GM13977 (cell line): ENCODE measurements at places on chromosomes 16 and 17.

DNA sequence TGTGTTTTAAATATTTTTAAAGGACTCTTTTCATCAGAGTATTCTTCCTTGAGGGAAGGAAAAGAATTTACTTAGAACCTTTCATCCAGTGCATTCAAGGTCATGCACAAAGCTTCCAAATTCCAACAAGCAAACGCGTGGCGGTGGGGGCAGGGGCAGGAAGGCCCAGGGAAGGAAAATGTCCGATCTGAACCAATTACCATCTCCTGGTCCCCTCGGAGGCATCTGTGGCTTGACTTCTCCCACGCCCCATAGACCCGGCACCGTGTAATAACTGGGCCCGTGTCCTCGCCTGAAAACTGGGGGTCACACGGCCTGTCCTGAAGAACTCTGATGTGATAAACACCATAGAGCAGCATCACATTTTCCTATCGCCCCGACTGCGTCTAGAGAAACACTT lies 18.3 kb downstream of the MEAK7 start:
- DNase-seq: no peak

GRCh38 chr17:41452281-41452680 lies 11.5 kb upstream of the KRT38 start:
- DNase-seq: no peak

- no peak for DNase-seq
These were observed 49.1 kb downstream of the GRB2 start for GRCh38 chr17:75356260-75356937.

DNA sequence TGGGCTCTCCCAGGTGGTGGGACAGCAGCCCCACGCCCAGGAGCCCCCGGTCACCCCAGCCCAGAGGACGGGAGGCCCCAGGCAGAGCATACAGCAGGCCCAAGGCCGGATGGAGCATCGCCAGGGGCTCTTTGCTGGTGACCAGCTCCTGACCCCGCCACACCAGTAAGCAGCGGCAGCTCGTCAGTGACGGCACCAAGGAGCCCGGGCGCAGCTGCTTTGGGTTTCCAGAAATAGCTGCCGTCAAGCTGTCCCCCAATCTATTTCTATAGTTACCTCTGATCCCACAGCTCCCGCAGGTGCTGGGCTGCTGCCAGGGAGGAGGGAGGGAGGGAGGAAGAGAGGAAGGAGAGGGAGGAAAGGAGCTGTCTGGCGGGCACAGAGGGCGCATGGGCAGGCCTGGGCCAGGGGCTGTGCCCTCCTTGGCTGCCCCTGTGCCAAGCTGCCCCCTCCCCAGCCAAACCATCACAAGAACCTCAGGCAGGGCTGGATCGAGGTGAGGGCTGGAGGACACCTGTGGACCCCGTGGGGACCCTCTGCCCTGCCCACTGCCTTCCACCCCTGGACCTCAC lies 10.8 kb upstream of the RASD1 start:
- no peak for DNase-seq

DNA sequence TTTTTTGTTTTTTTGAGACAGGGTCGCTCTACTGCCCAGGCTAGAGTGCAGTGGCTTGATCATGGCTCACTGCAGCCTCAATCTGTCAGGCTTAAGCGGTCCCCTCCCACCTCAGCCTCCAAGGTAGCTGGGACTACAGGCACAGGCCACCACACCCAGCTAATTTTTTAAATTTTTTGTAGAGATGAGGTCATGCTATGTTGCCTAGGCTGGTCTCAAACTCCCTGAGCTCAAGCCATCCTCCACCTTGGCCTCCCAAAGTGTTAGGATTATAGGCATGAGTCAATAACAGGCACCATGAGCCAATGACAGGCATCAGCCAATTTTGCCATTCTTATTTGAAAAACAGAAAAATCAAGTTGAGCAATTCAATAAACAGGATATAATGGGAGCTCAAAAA lies 125.0 kb downstream of the SPAG9 start:
- no peak for DNase-seq

DNA sequence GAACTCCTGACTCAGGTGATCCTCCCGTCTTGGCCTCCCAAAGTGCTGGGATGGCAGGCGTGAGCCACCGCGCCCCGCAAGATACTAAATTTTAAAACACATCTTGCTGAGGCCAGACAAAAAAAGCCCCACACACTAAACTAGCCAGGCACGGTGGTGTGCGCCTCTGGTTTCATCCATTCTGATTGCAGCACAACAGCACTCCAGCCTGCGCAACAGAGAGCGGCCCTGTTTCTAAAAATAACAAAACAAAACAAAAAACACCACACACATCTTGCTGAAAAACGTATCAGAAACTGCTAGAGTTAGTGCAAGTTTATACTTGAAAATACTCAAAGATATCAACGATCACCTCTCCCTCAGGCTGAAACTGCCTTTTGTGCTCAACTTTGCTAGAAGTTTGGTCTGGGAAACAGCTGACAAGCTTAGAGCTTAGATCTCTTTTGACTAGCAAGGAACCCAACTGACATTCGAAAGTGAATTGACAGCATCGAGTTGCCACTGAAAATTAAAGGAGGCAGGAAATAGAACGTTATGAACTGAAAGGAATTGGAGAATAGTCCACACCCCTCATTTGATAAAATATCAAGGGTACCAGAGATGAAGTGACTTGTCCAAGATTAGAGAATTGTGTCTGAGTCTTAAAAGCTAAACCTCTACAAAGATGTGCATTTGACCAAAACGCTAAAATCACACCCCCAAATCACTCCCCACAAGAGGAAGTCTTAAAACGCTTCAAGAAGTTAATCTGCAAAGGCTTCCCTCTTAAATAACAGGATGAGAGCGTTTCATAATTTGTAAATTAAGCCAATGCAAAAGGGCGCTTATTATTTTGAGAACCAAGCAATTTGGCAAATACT lies 908 bp downstream of the COG4 start:
- DNase-seq: peak; percentile 24

DNA sequence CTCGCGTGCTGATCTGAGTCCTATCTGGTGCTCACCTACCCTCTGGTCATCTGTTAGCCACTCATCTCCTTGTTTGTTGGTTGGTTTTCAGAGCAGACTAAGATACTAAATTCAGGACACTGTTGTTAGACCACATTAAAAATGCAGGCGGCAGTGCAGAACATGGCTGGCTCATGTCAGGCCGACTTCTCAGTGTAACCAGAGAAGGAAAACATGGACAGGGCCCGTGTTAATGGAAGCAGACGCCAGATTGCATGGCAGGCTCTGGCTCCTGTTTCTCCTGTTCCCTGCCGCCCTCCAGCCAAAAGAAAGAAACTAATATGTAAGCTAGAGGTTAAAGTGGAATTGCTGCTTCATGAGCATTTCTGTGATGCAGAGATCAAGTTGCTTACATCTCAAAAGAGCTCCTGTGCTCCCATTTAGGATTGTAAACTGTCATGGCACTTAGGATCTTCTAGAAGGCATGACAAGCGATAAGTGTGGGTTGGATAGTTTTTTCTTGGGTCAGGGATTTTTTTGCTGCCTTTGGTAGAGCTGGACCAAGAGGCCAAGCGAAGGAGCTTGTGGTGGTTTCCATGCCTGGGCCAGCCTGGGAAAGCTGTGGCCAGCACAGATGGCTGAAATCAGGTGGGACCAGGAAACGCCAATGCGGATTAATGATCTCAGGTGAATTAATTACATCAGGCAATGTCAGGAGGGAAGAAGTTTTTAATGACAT lies 56.1 kb downstream of the YPEL2 start:
- DNase-seq: no peak

- DNase-seq: peak; percentile 38
These were observed 44.2 kb downstream of the MARF1 start for GRCh38 chr16:15598648-15599190.

GRCh38 chr16:88799569-88800276 lies 3.9 kb upstream of the CDT1 start:
- no peak for DNase-seq

- no peak for DNase-seq
These were observed 11.2 kb downstream of the PIEZO1 start for GRCh38 chr16:88773812-88774291.

DNA sequence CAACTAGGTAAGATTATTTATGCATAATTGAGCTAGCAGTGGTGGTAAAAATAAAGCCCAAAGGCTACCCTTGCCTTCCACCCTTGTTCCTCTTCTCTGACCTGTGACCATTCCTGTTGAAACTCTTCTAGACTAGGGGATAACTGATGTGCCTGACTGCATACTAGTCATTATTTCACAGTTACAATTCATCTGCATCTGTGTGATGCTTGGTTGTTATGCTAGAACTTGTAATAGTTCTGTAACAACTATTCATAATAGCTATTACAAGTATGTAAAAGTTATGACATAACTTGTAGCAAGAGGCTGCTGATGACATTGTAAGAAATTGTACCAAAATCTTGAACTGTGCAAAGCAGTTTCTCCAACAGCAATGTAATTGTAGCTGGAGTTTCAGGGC lies 2.4 kb upstream of the VAC14 start:
- DNase-seq: no peak

DNA sequence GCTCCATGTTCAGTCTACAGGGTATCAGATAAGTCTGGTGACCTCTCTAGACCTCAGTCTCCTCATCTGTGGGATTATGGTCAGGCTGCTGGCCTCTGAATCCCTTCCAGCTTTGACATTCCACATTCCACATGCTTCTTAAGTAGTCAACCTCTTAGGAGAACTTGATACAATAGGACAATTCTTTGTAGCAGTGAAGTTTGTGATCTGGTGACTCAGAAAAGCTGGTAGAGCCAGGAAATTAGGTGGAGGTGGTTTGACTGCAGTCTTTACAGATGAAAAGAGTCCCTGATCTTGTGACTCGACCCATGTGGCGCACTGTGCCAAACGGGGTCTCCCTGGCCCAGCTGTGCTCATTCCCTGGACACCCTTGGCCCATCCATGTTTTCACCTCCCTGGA lies 147.8 kb downstream of the NTN1 start:
- no peak for DNase-seq

GRCh38 chr17:31869797-31870568 lies 10.9 kb upstream of the COPRS start:
- DNase-seq: no peak

DNA sequence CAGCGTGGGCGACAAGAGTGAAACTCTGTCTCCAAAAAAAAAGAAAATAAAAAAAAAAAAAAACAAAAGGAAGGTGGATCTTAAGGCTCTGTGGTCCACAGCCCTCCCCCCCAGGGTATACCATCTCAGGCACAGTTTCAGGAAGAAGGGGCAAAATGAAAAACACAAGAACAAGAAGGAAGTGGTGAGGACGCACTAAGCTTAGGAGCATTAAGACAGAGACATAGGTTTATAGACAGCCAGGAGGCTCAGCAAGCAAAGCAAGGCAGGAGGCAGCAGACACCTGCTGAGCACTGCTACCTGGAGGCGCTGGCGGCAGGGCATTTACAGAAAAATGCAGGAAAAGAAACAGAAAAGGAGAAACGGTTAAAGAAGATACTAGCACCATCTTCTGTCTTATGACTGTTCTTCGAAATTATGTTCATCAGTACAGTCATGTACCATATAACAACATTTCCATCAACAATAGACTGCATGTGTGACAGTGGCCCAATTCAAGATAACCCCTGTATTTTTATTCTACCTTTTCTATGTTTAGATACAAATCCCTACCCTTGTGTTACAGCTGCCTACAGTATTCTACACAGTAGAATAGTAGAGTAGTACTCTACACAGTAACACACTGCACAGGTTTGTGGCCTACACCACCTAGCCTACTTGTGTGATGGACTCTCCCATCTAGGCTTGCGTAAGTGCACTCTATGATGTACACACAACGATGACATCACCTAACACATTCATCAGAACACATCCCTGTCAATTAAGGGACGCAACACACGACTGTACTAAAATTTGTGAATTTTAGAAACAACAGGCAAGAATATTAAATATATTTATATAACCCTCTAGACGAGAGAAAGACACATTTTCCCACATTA lies 62.5 kb downstream of the XPO6 start:
- no peak for DNase-seq

- no peak for DNase-seq
These were observed 396.7 kb upstream of the MAF start for GRCh38 chr16:79997257-79997656.

GRCh38 chr17:3968015-3968414 lies 3.8 kb upstream of the ATP2A3 start:
- no peak for DNase-seq

GRCh38 chr16:31874366-31875111 lies 932 bp downstream of the ZNF267 start:
- DNase-seq: peak; percentile 60

GRCh38 chr16:84589975-84590719 lies 27.7 kb downstream of the COTL1 start:
- DNase-seq: no peak

- no peak for DNase-seq
These were observed 386.2 kb downstream of the SNX29 start for GRCh38 chr16:12362482-12363458.

DNA sequence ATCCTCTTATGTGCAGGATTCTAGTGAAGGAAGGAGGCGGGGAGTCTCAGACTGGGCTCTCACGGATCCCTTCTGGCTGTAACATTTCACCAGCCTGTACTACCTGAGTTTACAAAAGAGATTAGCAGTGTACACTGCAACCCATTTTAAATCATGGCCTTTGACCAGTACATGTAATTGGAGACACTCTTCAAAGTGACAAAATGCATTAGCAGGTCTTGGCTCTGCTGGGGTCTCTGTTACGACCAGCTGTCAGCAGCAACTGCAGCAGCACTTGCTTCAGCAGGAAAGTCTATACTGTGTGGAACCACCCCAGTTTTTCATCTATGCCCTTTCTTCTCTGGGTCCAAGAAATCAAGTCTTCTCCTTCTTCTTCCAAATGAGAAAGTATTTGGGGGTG lies 322.8 kb upstream of the ASIC2 start:
- no peak for DNase-seq

GRCh38 chr17:55089256-55089655 lies 120.7 kb downstream of the STXBP4 start:
- DNase-seq: no peak

GRCh38 chr17:19374136-19374535 lies 4.2 kb upstream of the MAPK7 start:
- no peak for DNase-seq

GRCh38 chr17:63543822-63544420 lies 6.4 kb upstream of the DCAF7 start:
- no peak for DNase-seq

DNA sequence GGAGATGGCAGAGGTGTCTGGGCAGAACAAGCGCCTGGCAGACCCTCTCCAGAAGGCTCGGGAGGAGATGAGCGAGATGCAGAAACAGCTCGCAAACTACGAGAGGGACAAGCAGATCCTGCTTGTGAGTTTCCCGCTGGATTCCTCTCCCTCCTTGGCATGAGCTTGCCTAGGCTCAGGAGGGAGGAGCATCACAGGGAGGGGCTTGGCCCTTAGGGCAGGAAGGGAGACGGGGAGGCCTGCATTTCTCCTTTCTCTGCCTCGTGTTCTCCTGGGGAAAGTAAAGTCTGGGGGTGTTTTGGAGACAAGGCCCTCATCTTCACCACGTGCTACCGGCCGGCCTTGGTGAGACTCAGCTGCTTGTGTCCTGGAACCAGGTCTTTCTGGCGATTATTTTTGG lies 18.0 kb upstream of the DBNDD1 start:
- no peak for DNase-seq

GRCh38 chr17:1931844-1932579 lies 93.1 kb downstream of the RTN4RL1 start:
- DNase-seq: no peak
